ENCODE measurements at places on chromosomes 5 and 9.

DNA sequence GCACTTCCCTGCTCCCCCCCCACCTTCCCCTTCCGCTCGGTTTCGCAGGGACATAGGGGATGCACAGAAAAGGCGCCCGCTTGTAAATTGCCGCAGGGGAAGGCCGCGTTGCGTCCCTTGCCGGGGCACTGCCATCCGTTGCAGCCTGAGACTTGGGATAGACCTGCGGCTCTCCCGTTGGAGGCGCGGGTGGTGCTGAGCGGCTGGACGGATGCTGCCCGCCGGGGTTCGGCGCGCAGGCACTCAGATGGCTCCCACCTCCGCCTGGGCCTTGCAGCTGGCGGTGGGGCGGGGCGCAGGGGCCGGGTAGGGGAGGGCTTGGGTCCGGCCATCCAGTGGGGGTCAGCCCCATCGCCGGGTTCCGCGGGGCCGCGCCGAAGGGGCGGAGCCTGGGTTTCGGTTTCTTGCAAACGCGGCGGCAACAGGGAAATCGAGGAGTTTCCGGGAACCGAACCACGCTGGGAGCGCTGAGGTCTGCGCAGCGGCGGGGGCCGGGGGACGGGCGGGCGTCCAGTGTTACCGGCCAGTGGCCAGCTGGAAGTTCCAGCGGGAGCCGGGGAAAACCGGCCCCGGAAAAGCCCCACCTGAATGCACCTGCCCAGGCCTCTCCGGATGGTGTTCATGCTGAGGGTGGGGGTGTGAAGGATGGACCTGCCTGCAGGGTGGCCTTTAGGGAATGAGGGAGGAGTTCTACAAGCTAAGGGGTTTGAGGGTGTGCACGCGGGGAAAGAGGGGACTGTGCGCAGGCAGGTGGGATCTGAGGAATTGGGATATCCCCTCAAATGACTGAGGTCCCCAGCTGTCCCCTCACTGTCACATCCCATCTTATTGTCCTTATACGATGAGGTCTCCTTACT, 6.3 kb upstream of the IRF1 start:
- peaks cover 25% of the 10 kb centered on the region for H3K4me1 ChIP-seq
- H3K4me3 ChIP-seq = peak overlapping the region; percentile 64
- H3K27me3 ChIP-seq = no peaks in the 10 kb centered on the region
- no peak for DNase-seq

DNA sequence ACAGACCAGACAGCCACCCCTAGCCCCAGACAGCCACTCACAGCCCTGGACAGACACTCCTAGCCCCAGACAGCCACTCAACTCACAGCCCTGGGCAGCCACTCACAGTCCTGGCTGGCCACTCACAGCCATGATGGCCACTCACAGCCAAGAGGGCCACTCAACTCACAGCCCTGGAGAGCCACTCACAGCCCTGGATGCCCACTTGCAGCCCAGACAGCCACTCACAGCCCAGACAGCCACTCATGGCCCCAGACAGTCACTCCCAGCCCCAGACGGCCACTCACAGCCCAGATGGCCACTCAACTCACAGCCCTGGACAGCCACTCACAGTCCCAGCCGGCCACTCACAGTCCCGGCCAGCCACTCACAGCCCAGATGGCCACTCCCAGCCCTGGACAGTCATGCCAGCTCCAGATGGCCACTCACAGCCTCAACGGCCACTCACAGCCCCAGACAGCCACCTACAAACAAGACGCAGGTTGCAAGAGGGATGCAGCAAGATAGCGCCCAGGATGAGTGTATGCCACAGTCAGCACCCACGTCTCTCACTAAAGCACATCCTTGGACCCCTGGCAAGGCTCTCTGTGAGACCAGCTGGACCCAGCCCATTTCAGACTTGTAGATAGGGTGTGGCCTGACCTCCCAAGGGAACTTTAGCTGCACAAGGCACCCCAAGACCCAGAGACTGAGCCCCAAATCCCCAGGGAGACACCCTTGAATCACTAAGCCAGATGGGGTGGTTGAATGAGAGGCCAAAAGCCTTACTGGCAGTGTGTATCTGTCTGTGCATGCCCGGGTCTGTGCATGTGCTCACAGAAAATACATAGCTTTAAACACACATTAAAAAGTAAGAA, 22.4 kb downstream of the ZDHHC11B start:
- no peak overlapping the region for H3K4me3 ChIP-seq
- peaks cover 4% of the 10 kb centered on the region for H3K4me1 ChIP-seq
- H3K36me3 ChIP-seq = no peaks in the 10 kb centered on the region
- peaks cover 31% of the 10 kb centered on the region for H3K27me3 ChIP-seq
- H3K27ac ChIP-seq = no peak overlapping the region
- no peak for DNase-seq

GRCh38 chr5:178116143-178116885, 3.0 kb downstream of the N4BP3 start:
- H3K36me3 ChIP-seq = peaks cover 5% of the 10 kb centered on the region
- no peak overlapping the region for H3K27ac ChIP-seq
- H3K27me3 ChIP-seq = no peaks in the 10 kb centered on the region
- no peak for DNase-seq

GRCh38 chr9:87148331-87149104, 201.2 kb upstream of the GAS1 start:
- H3K4me1 ChIP-seq = peaks cover 10% of the 10 kb centered on the region
- no peaks in the 10 kb centered on the region for H3K27me3 ChIP-seq
- peak overlapping the region; percentile 49 for H3K4me3 ChIP-seq
- DNase-seq = no peak
- no peaks in the 10 kb centered on the region for H3K36me3 ChIP-seq
- H3K27ac ChIP-seq = peak overlapping the region; percentile 30

GRCh38 chr5:122236270-122237040, 75.6 kb upstream of the SNCAIP start:
- DNase-seq = peak; percentile 28
- H3K36me3 ChIP-seq = no peaks in the 10 kb centered on the region
- no peak overlapping the region for H3K4me3 ChIP-seq
- H3K4me1 ChIP-seq = peaks cover 14% of the 10 kb centered on the region
- H3K27me3 ChIP-seq = no peaks in the 10 kb centered on the region

All from keratinocyte (primary cell).